NCI-H748 treated with DMSO at 0.1 percent for 48 hours (cell line): ENCODE measurements at places on chromosomes 3 and 15.

GRCh38 chr3:14684447-14684846, 9.5 kb downstream of the C3orf20 start:
- DNase-seq: no peak

DNA sequence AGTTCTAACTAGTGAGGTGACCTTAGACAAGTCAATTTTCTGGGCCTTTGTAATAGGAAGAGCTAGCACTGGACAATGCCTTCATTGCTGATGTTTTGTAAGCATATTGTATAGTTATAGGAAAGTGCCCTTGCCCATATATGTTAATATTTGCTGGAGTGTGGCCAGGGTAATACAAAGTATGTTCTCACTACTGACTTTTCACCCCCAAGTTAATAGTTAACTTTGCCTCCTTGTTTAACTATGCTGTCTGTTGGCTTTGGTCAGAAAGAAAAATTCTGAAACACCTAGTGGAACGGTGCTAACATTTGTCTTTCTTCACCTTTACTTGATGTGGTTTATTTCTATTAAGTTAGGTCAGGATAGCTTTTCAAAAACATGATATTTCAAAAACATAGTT, 287.4 kb upstream of the CTNNB1 start:
- no peak for DNase-seq

DNA sequence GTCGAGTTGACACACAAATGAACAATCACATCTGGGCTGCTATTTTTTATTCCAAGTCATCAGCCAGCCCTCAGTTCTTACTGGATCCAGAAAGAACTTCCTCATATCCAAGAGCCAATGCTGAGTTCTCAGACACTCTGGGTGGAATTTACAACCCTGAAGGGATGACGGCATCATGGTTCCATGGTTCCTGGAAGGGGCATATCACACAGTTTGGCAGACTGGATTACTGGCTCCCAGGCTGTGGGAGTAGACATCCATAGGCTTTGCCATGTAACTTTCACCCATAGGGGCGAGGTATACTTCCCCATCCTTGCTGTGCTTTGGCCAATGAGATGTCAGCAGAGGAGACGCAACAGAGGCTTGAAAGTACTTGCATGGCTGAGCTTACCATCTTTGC, 26.9 kb upstream of the KBTBD12 start:
- no peak for DNase-seq

GRCh38 chr15:25694823-25695312, 168.3 kb downstream of the ATP10A start:
- no peak for DNase-seq

GRCh38 chr15:63473999-63474809, 30.2 kb upstream of the USP3 start:
- DNase-seq: no peak

DNA sequence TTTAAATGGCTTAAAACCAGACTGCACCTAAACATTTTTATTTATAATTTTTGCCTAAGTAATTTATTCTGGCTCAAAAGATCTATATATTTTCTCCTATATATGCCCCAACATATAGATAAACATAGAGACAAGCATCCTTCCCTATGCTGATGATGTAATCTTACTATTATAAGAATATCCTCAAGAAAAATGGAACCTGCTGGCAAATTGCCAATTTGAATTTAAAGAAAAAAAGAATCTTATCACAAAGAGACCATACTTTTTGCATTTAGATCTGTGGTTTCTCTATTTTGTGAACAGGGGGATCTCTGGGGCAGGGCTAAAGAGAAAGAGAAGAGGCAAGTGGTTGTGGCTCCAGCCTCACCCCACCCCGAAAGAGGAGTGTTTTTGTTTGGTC, 107.2 kb upstream of the CMC1 start:
- no peak for DNase-seq

DNA sequence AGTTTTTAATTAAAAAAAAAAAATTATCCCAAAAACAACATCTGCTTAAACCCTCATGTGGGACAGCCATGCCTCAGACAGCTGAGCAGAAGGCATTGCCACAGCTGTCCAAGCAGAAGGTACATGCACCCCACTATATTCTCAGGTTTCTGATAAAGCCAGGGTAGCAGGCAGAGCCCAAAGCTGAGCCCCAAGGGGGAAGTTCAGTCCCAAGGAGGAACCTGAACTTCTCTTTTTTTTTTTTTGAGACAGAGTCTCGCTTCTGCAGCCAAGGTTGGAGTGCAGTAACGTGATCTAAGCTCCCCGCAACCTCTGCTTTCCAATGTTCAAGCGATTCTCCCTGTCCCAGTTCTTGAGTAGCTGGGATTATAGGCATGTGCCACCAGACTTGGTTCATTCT, 33.2 kb downstream of the MKRN2 start:
- DNase-seq: no peak

GRCh38 chr3:160641665-160642309, 35.2 kb upstream of the ARL14 start:
- DNase-seq: no peak

GRCh38 chr15:33834892-33835743, 133.2 kb upstream of the CHRM5 start:
- DNase-seq: no peak

GRCh38 chr15:72306211-72306785, 13.7 kb downstream of the CELF6 start:
- peak; percentile 31 for DNase-seq

DNA sequence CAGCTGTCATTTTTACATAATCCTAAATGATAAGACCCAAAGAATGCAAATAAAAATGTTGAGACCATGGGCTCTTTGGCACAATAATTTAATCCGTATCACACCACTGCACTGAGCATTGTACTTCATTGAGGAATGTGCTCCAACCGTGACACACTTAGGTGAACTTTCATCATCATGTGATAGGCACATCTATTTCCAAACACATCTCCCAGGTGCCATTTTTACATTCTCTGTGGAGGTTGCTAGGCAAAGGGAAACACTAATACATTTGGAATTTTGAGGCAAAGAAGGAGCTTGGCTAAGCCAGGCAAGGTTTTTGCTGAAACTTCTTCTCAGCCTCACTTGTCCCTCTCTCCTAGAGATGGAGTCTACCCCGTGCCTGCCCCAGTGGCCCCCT, 68.7 kb downstream of the LRTM1 start:
- no peak for DNase-seq

DNA sequence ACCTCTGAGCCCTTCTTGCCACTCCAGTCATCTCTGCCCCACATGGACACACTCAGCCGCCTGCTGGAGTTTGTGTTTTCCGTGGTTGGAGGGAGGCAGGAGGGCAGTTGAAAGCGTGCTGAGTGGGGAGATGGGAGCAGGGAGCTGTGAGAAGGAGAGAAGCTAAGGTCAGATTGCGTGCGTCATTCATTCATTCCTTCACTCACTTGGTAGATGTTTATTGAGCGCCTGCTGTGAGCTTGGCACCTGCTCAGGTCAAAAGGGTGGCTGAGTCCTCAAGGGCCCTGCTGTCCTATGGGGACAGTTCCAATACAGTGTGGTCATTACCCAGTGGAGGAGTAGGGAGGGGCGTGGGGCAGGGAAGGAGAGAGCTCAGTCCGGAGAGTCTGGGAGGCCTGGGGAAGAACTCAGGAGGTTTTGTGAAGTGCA, 23.5 kb downstream of the LIMD1 start:
- DNase-seq: no peak

GRCh38 chr3:108525256-108525655, 14.9 kb upstream of the MYH15 start:
- no peak for DNase-seq

- peak; percentile 43 for DNase-seq
These were observed at the start of gene PLAAT1 for GRCh38 chr3:193240850-193241706. Gene PLAAT1 (plus strand): TSS chr3:193241222. CDS start chr3:193255651, 14,429 bp downstream.

- DNase-seq: no peak
These were observed 13.3 kb upstream of the KIF23 start for GRCh38 chr15:69400850-69401249.

DNA sequence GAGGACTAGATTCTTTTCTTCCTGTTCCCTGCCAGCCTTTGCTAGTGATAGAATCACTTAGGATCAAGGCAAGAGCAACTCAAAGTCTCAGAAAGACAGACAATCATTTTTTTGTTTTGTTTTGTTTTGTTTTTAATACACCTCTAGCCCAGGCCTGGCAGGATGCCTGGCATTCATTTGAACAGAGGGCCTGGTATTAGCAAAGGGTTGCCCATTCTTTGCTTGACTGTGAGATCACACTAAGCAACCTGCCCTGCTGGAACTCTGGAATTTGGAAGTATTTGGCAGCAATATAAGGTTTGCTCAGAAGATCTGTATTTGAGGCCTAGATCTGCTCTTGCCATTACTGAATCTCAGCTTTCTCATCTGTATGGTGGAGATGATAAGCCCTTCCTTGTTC, 21.8 kb upstream of the ATP13A5 start:
- no peak for DNase-seq

DNA sequence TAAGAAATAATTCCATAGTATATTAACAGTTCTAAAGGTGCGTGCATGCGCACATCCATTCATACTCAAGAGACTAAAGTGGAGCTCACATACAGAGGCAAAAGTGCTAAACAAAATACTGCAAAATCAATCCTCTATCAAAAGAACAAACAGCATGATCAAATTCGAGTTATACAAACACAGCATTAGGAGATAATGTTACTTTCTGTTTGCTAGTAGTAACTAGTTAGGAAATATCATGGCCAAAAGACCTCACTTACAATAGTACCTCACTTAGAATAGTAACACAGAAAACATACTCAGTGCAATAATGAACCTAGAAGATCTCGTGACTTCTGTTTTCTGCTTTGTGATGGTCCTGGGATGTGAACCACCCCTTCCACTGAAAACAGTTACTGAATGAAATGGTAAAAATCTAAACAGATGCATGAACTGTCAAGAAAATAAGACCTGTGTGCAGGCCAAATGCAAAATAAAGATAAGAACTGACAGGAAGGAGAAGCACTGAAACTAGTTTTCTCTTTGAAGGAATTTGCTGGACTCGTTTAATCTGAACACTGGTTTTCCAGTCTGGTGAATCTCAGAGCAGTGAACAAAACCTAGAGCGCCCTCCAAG, 20.9 kb upstream of the CEMIP start:
- DNase-seq: no peak

- peak; percentile 40 for DNase-seq
These were observed 40.2 kb downstream of the IDH2 start for GRCh38 chr15:90062023-90062442.
